Diencephalon (tissue), 1 donor: ENCODE measurements at places on chromosomes 5 and 9. TPM values are rescaled to one million over a fixed set of nuclear protein-coding genes. Genes with fewer than 3 reads are reported as not detected.

The ANKRD34B gene
- total RNA-seq, result 3.0 TPM

The HTR1A gene
- 5.5 TPM for total RNA-seq

The PTGDS gene
- total RNA-seq, result 93.2 TPM

The CAMSAP1 gene
- total RNA-seq, result 140 TPM

The IFNA21 gene
- total RNA-seq, result not detected

The SPTLC1 gene
- total RNA-seq, result 85.1 TPM

The PCDHGB5 gene
- total RNA-seq, result 24.0 TPM

The FGF18 gene
- total RNA-seq, result 0.69 TPM
